OCI-LY7 (cell line): ENCODE measurements at places on chromosomes 5 and 9. TPM values are rescaled to one million over a fixed set of nuclear protein-coding genes. Genes with fewer than 3 reads are reported as not detected.

The SPINK13 gene
- not detected in 2 replicates for total RNA-seq

The IFNA5 gene
- total RNA-seq: not detected in 2 replicates

The ASPN gene
- total RNA-seq: not detected in 2 replicates

The INPP5E gene
- 21.3 and 27.8 TPM in 2 replicates for total RNA-seq

The SHOC1 gene
- not detected in 2 replicates for total RNA-seq

The PCA3 gene
- total RNA-seq: not detected in 2 replicates

The IRGM gene
- total RNA-seq: not detected in 2 replicates

DNA sequence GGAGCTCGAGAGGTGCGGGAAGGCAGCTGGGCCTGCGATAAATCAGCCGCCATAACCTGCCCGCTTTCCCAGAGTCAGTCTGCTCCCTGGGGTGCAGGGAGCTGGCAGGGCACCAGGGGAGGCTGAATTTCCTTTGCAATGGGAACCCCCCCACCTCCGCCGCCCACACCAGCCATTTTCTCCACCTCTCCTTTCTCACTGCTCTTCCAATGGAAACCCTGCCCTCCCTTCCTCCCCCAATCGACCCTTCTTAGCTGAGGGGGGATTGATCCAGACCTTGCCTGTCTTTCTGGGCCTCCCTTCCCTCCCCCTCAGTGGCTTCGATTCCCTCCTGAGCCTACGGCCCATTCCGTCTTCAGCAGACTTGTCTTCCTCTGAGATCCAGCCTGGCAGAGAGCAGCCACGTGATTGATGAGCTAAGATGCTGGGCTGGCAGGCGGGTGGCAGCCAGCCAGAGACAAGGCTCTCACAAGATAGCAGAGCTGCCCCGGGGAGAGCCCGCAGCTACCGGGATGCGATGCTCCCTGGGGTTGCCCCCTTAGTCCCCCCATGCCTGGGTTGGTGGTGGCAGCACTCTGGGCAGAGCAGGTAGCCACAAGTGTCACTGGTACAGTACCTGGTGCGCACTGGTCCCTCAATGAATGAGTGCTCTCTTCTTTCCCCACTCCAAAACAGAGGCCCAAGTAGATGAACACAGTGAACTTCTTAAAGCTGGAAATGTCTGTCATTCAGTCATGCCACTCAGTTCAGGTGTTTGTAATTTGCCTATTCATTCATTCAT, 53.7 kb upstream of the FABP6 start:
- DNase-seq: no peak

DNA sequence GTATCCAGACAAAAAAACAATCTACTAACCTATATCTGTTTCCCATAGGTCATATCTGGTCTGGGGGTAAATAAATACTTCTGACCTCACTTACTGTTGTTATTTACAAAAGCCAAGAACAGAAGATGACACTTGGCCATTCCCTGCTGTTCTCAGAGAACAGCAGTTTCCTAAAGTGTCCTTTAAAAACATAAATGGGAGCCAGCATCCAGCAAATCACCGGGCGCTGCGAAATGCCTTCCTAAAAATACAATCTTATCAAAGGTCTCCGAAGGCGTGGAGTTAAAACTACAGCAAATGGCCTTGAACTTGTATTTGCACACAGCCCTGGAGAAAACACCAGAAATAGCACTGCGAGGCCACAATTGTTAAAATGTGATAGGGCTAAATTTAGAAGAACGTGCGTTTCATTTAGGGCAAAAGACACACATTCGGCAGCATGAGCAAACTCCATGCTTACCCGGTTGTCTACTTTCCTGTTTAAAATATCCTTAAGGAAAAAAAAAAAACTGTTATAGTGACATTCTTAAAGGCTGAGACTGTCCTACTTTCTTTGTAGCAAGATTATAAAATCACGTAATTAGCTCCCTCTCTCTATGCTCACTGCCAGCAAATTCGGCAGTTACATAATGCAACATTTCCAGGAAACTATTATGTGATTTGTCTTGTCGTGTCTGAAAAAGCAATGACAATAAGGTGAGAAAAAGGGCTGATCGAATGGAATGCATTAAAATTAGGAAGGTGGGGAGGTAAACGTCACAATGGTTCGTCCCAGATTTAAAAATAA, 1.5 kb downstream of the NFIL3 start:
- DNase-seq: no peak

DNA sequence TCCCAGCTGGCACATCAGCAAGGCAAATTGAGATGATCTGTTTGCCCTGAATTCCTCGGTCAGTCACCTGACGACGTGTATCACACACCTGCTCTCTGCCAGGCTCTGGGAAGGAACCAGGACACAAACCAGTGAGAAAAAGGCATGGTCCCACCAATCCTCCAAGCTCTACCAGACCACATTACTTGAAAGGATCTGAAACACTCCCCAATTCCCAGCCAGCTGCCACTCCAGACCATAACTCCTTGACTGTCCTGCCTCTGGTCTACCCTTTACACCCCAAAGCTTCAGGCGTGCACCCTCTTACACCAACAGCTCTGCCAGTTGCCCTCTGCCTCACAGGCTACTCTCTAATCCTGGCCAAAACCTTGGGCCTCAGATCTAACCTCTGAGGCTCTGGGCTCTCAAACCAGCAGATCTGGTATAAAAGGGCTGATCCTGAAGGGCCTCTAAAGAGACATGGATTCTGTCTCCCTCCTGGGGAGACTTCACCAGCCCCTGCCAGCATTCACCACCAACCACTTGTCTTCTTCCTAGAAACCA, 6.8 kb downstream of the MGAT1 start:
- DNase-seq: no peak

DNA sequence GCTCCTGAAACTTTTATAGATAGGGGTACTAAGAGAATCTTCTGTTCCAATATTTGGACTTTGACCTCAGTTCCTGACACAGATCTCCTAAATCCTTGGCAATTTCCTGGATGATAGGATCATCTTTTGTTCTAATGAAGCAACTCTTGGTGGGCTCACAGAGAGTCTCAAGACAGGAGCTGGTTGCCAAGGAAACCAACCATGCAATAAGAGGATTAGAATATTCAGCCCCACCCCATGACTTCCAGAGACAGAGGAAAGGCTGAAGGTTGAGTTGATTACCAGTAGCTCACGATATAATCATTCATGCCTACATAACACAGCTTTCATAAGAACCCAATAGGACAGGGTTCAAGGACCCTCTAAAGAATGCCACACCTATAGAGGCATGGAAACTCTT, 2050.2 kb upstream of the CDH6 start:
- no peak for DNase-seq

DNA sequence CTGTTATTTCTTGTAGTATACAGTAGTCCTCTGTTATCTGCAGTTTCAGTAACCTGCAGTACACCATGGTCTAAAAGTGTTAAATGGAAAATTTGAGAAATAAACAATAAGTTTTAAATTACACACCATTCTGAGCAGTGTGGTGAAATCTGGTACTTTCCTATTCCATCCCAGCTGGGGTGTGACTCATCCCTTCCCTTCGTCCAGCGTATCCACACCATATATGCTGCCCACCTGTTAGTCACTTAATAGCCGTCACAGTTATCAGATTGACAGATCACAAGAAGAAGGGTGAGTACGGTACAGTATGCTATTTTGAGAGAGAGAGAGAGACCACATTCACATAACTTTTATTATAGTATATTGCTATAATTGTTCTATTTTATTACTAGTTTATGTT, 28.9 kb downstream of the FAM151B start:
- DNase-seq: no peak

DNA sequence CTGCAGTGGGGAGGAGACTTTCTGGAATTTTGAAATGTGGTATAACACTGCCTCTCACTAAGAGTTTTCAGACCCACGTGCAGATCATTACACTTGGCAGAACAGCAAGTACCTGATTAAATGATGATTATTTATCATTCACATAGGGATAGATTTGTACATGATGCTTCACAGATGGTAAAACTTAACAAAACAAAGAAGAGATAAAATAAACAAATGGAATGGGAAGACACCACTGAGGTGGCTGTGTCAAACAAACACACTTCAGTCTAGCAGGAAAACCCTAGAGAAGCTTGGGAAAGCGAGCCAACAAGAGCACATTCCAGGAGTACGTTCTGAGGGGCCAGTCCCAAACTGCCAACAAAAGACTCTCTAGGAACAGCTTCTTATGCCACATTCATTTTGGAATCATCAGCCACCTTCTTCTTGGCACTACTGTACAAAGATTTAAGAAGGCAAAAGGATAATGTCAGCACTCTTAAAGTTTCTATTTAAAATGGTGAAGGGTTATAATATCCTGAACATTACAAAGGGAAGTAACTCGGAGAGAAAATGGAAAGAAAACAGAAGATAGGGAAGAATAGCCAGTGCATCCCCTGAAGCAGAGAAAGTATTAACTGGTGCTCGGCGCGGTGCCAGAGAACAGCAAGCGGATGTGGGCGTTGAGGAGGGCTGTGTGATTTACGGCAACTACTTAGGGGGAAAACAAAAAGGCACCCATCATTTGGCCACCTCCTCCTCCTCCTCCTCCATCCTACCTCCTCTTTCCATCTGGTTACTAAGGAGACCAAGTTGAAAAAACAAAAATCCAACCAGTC, 1.6 kb downstream of the MED27 start:
- peak; percentile 36 for DNase-seq

DNA sequence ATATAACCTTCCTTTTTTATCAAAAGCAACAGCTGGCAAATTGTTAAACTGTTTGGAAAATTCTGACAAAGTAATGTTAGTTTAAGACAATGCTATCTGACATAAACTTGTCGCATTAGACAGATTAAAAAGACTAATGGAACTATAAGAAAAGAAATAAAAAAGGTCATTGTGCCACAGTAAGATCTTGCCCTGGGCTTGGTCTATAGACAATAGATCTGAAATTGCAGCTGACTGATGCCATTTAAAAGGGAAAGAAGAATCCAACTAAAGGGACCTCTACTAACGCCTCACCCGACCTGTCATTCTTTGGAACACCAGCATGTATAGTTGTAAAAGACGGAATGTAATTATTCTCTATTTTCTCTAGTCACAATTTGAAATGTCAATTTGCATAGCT, 644.4 kb upstream of the GRAMD2B start:
- DNase-seq: no peak

DNA sequence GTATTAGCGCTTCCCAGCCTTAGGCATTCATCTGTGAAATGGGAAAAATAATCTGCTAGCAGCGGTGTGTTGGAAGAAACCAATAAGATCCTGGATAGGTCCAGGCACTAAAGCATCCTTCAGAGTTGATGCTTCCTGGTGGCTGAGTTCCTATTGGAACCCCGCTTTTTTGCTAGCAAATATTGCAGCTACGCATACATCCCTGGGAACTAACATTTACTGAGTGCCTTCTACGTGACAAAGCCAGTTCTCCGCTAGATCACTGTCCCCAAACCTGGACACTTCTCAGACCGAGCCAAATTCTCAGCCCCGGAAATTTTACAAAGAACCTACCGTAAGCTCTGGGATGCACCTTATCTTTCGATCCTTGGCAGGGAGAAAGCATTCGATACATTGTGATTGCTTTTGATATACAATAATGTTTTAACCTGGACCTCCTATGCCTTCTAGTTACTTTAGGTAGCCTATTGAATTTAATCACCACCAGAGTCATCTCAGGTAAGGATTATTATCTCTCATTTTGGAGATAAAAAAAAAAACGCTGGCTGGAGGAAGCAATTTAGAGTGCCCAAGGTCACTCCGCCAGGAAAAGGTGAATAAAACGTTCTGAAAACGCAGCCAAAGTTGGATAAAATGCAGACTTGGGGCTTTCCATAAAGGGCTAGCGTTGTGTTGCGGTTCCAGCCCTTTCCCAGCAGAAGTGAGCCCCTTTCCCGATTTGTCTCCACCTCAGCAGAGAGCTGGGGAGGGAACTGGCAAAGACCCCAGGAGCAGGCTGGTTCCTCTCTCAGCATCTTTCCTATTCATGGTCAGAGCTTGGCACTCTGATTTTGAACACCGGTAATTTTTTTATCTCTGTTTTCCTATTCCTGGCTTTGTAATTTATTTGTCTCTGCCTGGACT, 2.6 kb upstream of the MSX2 start:
- DNase-seq: no peak

DNA sequence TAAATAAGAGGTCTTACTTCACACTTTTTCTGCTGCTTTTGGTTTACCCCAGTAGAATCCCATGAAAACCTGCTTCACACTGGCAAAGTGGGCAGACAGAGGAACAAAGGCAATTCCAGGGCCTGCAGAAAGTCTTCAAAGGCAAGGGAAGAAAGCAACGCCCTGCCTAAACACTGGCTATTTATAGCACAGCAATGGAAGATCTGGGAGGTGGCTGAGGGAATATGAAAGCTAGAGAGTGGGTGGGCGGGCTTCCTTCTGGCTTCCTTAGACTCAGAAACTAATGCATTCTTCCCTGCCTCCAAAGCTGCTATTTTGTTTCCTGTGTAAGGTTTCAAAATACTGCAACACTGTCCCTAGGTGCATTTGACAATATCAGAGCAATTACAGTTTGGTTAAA, 46.8 kb downstream of the ELAVL2 start:
- DNase-seq: no peak

DNA sequence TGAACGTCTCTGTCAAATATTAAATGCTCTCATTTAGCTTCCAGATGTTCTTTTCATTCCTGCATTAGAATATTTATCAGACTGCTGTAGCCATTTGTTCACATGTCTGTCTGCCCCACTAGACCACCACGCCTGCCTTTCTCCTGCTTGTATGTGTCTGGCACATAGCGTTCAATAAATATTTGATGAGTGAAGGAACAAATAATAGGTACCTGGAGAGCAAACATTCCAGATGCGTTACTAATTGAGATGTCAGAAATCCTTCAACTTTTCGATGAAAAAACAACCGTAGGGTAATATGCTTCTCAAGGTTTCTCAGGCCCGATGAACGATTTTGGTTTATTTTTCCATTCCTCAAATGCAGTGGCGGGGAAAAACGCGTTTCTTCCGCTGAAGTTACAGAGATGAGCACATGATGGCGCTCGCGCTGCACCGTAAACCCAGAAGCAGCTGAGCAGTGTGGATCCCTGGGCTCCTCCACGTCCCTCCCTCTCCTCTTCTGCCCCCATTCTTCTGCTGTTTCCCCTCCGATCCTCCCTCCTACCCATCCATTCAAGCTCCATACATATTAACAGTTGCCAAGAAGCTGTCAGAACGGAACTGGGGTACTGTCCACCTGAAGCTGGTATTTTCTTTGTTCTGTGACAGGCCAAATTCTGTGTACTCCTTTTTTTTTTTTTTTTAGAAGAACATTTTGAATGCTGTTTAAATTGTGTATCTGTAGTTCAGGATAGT, 245.4 kb downstream of the MPDZ start:
- peak; percentile 25 for DNase-seq

DNA sequence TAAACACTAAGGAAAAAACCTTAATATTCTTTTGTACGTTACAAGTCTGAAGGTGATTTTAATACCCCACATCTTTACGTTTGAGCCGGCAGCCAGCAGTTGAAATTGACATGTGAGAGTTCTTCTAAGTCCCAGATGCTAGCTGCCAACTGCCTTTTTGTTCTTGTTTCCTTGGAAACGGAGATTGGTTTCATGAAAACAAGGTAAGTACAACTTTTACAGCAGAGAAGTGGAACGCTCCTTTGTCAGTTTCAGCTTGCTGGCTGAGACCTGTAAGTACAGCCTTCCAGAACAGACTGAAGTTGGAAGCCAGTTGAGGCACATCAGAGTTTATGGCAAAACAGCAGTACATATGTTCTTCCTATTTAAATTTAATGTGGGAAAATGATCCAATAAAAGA, 1018.4 kb upstream of the ARRDC3 start:
- no peak for DNase-seq

GRCh38 chr9:19976226-19976625, 187.4 kb upstream of the SLC24A2 start:
- peak; percentile 14 for DNase-seq
